ENCODE measurements at places on chromosomes 7 and 10.

DNA sequence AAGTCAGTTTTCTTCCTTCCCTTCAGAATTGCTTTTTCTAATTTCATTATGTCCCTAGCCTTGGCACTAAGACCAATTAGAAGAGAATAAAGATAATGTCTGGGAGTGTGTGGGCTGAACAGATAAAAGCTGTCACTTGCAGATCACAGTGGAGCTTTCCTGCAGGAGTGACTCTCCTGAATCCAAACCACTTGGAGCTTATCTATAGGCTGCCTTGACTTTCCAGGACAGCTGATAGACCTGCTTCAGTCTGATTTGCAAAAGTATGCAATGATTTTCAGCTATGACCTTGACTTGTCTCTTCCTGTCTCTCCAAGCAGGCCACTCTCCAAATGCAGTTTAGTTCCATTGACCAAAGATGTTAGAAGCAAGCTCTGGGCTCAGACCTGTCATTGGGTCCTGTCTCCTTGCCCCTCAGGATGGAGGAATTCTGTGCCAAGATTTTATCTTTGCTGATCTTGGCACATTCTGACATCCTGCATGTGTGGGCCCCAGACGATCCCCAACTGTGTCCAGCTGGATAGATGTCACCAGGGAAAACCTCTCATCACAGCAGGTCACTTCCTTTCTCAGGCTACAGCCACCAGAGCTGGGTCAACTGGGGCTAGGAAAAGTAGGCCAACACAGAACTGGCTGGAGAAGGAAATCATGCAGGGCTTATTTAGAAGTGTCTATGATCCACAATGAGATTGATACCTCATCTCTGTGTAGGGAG lies 120.9 kb upstream of the ZNF438 start:
- no peak for DNase-seq

DNA sequence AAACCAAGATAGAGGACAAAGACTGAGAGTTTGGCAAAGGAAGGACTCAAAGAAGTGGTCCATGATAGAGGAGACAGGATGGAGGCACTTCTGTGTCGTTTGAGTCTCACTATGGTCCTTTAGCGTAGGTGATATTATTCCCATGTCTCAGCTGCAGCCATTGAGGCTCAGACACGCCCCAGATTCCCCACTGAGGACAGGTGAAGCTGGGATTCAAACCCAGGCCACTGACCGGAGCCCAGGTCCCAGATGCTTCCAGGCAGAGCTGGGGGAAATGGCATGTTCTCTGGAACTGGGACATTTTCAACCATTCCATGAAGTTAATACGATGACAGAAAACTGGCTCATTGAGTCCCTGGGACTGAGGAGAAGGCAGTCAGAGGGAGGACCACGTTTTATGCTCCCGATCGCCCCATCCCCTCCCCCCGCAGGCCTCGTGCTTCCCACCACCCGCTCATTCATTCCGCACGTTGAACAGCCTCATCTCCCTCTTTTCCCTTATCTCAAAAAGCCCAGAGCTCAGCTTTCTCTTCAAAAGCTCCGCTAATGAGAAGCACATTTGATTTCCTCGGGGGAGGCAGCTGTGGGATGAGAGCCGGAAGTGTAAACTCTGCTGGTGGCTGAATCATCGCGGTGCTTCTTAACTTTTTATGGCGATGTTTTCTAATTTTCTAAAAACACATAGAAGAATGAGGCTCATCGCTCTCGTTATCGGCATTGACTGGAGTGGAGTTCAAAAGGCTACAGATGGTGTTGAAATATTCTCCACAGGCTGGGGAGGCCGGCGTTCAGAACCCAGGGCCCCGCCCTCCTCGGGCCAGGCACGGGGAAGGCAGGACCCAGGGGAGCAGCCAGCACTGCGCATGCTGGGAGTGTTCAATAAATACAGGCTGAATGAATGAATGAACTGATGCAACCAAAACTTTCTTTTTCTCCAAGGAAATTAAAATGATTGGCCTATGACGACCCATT lies 64.0 kb downstream of the OAT start:
- DNase-seq, result no peak

DNA sequence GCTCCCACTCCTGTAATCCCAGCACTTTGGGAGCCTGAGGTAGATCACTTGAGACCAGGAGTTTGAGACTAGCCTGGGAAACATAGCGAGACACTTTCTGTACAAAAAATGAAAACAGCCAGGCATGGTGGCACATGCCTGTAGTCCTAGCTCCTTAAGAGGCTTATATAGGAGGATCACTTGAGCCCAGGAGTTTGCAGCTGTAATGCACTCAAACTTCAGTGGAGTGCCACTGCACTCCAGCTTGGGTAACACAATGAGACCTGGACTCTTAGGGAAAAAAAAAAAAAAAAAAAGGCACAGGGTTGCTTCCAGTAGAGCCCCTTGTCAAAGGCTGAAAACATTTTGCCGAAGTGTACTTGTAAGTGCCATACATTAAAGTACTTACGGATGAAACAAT lies 195.3 kb downstream of the PHTF2 start:
- DNase-seq, result no peak

DNA sequence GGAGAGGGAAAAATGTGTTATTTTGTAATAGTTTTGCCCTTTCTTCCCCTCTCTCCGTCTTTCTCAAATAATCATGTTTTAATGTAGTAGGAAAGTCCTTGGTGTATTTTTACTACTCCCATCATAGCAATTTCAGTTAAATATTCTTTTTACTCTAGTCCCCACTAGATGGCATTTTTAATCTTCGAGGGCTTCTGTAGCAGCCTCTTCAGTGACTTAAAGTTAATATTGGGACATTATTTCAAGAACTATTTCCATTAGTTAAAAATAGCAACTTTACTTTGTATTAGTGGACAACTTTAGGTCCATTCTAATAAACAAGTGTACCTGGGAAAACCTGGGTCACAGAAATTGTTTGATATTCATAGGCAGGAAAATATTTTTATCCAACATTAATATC lies 23.0 kb downstream of the EDRF1 start:
- no peak for DNase-seq

GRCh38 chr7:3165681-3166580 lies 122.3 kb upstream of the CARD11 start:
- DNase-seq, result no peak

DNA sequence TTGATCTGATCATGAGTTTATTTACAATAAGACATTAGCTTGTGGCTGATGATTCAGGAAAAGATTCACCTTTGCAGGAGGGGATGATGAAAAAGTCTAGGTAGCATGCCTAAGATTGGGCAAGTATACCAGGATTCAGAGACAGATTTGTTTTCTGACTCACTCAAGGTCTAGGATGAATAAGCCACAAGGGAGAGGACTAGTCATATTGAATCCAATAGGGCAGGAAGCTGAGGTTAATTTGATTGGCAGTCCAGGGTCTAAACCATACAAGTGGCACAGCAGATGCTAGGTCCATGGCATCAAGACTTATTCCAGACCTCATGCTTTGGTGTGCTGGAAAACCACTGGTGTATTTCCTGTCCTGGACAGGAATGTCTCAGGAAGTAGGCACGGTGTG lies 1133.4 kb downstream of the XPNPEP1 start:
- no peak for DNase-seq

GRCh38 chr7:130890176-130891020 lies 156.4 kb upstream of the KLF14 start:
- no peak for DNase-seq

DNA sequence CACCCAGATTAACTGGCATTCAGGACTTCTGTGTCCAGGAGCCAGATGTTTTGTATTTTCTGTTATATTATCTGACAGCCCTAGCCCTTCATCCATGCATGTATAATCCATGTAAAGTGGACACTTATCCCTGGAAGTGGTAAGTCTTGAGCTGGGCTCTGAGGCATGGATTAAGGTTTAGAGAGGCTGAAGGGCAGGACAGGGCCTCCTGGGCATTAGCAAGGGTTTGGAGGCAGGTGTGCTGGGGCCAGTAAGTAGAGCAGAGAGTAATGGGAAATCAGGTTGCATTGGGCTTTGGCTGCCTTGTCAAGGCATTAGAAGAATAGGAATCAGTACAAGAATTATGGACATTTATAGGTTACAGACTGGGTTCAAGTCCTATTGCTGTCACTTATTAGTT lies 138.0 kb downstream of the DYNC1I1 start:
- no peak for DNase-seq

- no peak for DNase-seq
Measured at GRCh38 chr10:126919426-126919825, 14.2 kb downstream of the DOCK1 start.

DNA sequence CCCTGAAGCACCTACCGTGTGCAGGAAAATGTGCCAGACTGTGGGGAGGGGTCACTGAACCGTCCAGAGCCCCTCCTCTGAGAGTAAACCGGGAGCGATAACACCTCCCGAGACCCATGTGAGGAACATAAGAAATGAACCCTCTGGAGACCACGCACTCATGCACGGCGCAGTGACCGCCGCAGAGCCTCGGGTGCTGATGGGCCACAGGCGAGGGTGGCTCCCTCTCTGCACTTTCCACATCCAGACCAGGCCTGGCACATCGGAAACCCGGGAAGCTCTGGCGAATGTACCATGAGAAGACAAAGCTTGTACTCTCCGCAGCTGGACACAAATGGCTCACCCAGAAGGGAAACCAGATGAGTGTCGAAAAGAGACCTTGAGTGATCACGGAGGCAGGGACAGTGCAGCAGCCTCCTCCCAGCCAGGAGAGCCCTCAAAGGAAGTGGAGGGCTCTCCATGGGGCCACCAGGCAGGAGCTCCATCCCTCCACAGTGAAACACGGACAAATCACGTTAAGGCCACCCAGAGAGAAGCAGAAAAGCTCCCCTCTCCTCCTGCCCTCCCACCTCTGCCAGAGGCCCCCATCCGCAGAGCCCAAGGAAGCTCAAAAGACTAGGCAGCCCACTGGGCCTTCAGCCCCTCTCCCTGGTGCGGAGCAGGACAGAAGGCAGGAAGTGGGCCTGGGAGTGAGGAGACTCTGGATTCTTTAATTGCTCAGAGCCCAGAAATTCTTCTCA lies 178.1 kb upstream of the PPP2R2D start:
- no peak for DNase-seq

DNA sequence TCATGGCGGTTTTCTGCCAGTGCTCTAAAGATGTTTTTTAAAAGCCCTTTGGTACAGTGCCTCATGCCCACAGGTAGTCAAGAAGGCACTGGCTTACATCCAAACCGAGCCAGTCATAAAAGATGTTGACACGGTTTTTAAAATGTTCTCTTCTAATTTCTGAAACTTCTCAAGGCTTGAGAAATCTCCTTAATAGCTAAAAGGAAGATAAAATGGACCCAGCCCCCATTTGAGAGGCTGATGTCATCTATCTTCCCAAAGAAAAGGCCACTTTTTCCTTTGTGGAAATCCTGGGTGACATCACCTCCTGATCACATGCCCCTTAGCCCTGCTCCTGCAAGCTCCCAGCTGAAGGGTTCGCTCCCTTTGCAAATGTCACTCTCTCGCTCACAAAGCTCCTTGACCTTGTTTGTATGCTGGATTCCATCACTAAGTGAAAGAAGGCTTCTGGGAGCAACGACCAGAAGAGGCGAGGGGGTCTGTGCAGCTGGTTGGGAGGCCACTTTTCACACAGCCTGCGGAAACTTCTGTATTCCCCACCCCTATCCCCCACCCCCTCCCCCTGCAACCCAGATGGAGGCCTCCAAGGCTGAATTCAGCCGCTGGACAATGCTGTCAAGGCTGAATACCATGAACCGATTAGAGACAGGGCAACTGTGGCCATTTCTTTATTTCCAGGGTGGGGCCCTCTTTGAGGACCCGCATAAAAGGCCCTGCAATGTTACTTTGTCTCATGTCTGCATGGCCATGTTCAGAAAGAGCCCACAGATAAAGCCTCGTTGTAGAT lies 122.8 kb downstream of the CUBN start:
- no peak for DNase-seq

DNA sequence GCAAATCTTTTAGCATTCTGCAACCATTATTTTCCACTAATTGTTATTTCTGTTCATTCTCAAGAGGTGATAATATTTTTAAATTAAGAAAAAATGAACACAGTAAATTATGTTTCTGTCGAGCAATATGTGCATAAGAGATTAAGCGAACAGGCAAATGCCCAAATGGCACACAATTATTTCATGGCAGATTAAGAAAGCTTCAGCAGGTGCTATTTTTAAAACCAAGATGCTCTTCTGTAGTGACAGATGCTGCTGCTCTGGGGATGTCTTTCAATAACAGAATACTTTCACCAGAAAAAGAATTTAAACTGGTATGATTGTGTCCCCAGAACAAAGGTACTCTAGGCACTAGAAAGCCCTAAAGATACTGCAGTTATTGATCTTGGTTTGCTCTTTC lies 412.7 kb upstream of the SORCS1 start:
- no peak for DNase-seq

DNA sequence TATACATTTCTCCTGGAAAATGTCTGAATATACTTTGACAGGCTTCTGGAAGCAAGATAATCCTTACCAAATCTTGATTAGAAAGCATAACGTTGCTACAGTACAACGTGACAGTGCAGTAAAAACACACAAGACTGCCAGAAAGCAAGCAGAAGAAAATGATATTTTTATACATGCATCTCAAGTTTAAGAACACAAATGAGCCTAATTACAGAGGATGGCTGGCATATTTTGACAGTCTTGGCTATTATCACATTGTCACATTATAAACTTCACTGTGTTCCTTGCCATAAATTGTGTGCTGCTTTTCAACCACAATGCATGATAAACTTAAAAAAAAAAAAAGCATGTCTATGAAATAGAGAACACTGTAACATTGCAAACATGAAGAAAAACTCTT lies 4.3 kb downstream of the IKZF5 start:
- DNase-seq, result no peak

DNA sequence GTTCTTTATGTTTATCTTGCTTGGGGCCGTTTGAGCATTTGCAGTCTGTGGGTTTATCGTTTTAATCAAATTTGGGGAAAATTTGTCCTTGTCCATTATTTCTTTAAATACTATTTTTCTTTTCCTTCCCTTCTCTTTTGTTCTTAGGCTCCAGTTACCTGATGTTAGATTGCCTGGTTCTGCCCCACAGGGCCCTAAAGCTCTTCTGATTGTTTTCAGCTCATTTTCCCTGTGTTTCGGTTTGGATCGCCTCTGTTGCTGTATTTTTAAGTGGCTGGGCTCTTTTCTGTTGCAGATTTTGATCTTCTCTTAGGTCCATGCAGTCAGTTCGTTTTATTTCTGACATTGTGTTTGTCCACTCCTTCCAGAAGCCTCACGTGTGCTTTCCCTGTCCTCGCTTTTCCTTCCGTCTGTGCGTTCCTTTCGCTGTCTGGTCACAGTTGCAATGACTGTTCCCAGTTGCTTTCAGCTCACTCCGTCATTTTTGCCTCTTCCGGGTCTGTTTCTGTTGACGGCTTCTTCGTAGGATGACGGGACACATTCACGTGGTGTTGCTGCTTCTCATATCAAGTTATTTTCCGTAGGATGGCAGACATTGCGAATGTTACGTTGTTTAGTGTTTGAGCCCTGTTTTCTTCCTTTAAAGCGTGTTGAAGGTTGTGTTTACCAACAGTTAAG lies 111.4 kb downstream of the INPP5A start:
- DNase-seq, result no peak

DNA sequence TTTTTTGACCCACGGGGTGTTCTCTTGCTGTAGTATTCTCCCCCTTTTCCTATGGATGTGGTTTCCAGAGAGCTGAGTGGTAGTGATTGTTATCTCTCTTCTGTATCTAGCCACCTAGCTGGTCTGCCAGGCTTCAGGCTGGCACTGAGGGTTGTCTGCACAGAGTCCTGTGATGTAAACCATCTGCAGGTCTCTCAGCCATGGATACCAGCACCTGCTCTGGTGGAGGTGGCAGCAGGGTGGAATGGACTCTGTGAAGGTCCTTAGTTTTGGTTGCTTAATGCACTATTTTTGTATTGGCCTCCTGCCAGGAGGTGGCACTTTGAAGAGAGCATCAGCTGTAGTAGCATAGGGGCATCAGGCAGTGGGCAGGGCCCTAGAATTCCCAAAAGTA lies 851 bp downstream of the HYAL4 start:
- no peak for DNase-seq

- DNase-seq, result no peak
Measured at GRCh38 chr10:110354322-110354766, 49.6 kb upstream of the SMNDC1 start.

All from cortex of kidney (tissue), 1 donor.